ENCODE measurements at places on chromosomes 16 and 17.

- peak; percentile 92 for DNase-seq
- no peak overlapping the region for H3K27ac ChIP-seq
- no peaks in the 10 kb centered on the region for H3K36me3 ChIP-seq
- H3K4me1 ChIP-seq: peaks cover 3% of the 10 kb centered on the region
Observed at GRCh38 chr17:49880291-49881053, 32.6 kb upstream of the TAC4 start.

- H3K4me1 ChIP-seq: peaks cover 26% of the 10 kb centered on the region
- DNase-seq: peak; percentile 93
- no peaks in the 10 kb centered on the region for H3K27me3 ChIP-seq
- H3K4me3 ChIP-seq: peak overlapping the region; percentile 95
Observed at GRCh38 chr16:29994600-29995323, 655 bp downstream of the HIRIP3 start.

- DNase-seq: no peak
- no peak overlapping the region for H3K27ac ChIP-seq
- H3K27me3 ChIP-seq: no peaks in the 10 kb centered on the region
- H3K4me3 ChIP-seq: no peak overlapping the region
Observed at GRCh38 chr16:50071075-50071671, 5.4 kb downstream of the HEATR3 start.

GRCh38 chr17:49483599-49484509 lies 11.2 kb upstream of the NGFR start:
- no peak overlapping the region for H3K27ac ChIP-seq
- peaks cover 2% of the 10 kb centered on the region for H3K4me1 ChIP-seq
- no peak for DNase-seq
- H3K4me3 ChIP-seq: no peak overlapping the region
- H3K36me3 ChIP-seq: no peaks in the 10 kb centered on the region
- peaks cover 46% of the 10 kb centered on the region for H3K27me3 ChIP-seq
